ENCODE measurements at places on chromosomes 3 and 15.

- DNase-seq: no peak
Measured at GRCh38 chr3:29454161-29454611, 173.3 kb downstream of the RBMS3 start.

DNA sequence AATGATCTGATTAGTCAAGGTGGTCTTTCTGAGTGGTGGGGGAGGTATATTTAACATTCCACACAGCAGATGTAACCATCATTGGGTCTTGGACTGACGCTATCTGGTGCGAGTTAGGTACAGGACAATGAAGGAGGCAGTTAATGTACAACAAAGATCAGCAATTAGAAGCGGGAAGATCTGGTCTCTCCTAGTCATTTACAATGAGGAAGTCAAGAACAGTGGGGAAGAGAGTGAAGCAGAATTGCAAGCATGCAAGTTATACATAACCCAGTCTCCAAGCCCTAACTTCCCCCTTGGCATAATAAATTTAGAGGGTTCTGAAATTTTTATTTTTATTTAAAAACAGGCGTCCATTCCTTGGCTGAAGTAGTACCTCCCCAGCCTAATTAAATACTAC, 14.1 kb downstream of the GPD1L start:
- DNase-seq: no peak

DNA sequence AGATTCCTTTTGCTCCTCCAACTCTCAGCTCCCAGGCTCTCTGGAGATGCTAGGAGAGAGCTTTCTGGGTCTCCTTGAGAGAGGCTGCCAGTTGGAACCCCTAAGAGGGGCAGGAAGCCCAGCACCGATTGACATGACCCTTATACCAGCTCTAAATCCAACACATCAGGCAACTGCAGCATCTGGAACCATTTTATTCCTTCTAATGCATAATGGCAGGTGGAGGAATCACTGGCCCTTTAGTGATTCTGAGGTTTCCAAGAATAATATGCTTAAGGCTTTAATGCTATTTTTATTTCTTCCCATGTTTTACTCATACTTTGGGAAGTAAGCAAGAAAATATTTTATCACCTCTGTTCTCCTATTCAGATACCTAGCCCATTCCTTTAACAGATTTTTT, 60.3 kb upstream of the TEX264 start:
- DNase-seq: no peak

GRCh38 chr3:51538115-51538458, 432 bp upstream of the RAD54L2 start:
- no peak for DNase-seq

GRCh38 chr3:144314946-144315345, 343.3 kb downstream of the DIPK2A start:
- DNase-seq: no peak

GRCh38 chr3:150912501-150912900, 7.3 kb upstream of the MINDY4B start:
- DNase-seq: no peak

- DNase-seq: no peak
Measured at GRCh38 chr3:123295171-123295900, 93.6 kb downstream of the SEC22A start.

DNA sequence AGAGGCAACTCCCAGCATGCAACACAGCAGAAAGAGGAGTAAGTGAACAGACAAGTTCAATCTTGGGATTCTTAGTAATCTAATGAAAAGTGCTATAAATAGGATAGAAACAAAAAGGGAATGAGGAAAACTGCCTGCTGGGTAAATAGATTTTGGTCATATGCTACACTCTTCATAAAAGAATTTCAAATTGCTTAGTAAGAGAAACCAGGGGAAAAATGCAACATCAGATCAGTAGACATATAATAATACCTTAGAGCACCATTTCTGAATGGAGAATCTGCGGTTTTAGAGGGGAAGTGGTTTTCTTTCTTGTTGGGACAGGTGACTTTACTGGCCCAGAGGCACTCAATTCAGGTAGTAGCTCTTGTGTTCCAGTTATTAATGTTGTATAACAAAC, 13.4 kb upstream of the TBC1D5 start:
- no peak for DNase-seq

- no peak for DNase-seq
Measured at GRCh38 chr3:161854232-161854771, 357.7 kb downstream of the OTOL1 start.

DNA sequence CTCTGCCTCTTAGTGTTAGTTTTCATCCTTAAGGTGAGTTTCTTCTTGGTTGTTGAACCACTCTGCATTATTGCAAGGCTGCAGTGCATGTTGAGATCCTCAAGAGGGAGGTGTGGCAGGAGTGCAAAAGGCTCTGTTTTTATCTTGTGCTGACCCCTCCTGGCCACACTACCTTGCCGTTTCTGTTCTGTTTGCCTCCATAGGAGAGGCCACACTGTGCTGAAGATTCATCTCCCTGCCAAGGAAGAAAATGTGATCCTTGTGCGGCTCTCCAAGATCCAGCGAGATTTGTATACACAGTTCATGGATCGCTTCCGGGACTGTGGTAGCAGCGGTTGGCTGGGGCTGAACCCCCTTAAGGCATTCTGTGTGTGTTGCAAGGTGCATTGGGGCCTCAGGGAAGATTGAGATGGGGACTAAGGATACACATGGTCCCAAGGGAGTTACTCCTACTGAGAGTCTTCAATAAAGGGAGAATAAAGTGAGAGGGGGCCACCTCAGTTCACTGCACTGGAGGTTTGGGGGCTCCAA, 33.0 kb upstream of the TEX264 start:
- DNase-seq: no peak

DNA sequence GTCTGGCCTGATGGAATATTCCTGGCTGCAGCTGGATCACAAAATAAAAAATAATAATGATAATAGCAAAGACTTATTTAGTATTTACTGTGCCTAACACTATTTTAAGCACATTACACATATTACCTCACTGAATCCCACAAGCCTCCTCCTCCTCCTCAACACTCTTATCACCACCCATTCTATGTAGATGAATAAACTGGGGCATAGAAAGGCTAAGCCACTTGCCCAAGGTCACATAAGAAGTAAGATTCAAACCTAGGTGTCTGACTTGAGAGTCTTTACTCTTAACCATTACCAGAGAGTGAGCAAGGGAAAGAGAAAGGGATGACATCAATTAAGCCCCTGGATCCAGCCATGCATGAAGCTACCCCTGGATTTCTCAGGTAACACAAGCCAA, 493.1 kb downstream of the SHQ1 start:
- no peak for DNase-seq

GRCh38 chr3:62950210-62950609, 75.0 kb upstream of the CADPS start:
- no peak for DNase-seq

GRCh38 chr3:12178091-12178820, 19.5 kb upstream of the TIMP4 start:
- DNase-seq: peak; percentile 68

DNA sequence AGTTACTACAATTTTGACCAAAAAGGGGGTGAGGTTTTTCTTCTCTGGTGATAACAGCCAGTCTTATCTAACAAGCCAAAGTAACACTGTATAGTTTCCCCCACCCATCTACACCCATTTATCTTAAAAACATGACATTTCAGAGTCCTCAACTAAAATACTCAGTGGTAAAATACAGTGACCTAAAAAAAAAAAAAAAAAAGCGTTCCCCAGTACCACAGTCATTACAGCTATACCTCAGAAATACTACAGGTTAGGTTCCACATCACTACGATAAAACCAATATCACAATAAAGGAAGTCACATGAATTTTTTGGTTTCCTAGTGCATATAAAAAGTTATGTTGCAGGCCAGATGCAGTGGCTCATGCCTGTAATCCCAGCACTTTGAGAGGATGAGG, 13.8 kb downstream of the DENND4A start:
- no peak for DNase-seq

- DNase-seq: no peak
Measured at GRCh38 chr3:160135851-160136250, 89.4 kb upstream of the C3orf80 start.

DNA sequence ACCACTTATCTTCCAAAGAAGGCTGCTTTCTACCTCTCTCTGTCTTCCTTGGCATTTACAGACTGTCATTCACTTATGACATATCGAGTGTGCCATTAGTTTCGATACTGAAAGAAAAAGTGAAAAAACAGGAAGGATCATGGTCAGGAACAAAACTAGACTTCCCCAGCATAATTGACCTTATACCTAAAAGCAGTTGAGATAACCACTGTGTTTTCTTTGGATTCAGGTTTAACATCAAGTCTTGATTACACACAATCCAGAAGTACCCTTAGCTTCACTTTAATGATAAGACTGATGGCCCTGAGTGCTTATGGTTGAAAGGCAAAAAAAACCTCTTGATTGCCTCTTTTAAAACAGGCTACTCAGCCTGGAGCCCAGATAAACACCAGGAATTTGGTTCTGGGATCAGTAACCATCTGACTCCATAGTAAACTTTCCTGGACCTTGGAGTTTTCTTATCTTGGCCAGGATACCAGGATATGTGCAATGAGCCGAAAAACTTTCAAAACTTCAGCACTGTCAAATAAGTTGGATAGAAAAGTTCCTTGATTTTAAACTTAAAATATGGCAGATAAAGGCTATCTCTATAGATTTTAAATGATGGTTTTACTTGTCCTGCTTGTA, 5.0 kb upstream of the UACA start:
- no peak for DNase-seq

DNA sequence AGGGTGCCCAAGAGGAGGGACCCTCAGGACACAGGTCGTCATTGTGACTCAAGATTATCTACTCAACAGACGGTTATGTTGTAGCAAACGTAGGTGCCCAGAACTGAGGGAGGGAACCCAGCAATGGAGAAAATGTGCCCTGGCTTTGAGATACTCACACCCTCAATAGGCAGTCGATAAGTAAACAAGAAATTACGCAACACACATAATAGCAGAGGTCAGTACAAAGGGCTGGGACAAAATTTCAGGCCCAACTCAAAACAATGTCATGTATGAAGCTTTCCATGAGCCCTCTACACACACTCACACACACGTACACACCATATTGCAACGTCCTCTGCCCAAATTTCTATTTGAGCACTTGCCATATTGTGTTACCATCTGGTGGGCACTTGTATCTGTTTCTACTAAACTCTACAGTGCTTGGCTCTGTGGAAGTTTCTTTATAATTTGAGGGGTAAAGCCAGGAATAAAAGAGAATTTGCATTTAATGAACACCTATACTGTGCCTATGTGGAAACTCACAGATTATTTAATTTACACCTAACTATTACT, 114.6 kb upstream of the TRIM42 start:
- no peak for DNase-seq

DNA sequence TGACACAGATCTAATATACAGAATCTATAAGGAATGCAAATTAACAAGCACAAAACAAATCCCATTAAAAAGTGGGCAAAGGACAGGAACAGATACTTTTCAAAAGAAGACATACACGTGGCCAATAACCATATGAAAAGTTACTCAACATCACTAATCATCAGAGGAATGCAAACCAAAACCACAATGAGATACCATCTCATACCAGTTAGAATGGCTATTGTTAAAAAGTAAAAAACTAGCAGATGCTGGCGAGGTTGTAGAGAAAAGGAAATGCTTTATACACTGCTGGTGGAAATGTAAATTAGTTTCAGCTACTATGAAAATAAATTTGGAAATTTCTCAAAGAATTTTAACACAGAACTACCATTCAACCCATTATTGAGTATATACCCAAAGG, 50.7 kb downstream of the ADAMTS17 start:
- no peak for DNase-seq

DNA sequence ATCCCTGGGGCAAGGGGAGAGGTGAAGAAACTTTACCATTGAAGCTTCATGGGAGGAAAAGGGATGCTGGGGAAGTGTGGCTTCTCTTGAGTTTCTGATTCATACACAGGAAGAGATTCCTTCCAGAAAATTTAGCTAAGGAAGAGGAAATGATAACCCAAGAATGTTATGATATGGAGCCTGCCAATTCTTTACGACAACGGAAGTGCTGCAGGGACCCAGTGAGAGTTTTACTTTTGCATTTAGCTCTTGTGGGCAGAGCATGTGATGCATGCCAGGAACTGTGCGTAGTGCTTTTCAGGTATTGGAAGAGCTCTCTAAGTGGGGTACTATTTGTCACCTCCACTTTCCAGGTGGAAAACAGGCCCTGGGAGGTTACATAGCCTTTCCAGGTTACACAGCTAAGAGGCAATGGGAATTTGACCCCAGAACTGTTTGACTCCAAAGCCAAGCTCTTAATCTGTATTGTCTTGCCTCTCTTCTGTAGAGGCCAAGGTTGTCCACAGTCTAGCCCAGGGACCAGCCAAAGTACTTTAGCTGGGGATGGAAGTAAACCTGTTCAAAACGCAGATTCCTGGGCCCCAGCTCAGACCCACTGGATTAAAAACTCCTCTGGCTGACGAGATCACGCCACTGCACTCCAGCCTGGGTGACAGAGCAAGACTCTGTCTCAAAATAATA, 23.0 kb downstream of the CMTM7 start:
- no peak for DNase-seq

- DNase-seq: no peak
Measured at GRCh38 chr15:85100186-85100937, 118.7 kb downstream of the PDE8A start.

- no peak for DNase-seq
Measured at GRCh38 chr3:44427683-44428082, 49.8 kb downstream of the ZNF445 start.

- DNase-seq: no peak
Measured at GRCh38 chr15:54803987-54804386, 392.8 kb downstream of the RSL24D1 start.

- no peak for DNase-seq
Measured at GRCh38 chr3:152703245-152703890, 131.6 kb upstream of the P2RY1 start.

DNA sequence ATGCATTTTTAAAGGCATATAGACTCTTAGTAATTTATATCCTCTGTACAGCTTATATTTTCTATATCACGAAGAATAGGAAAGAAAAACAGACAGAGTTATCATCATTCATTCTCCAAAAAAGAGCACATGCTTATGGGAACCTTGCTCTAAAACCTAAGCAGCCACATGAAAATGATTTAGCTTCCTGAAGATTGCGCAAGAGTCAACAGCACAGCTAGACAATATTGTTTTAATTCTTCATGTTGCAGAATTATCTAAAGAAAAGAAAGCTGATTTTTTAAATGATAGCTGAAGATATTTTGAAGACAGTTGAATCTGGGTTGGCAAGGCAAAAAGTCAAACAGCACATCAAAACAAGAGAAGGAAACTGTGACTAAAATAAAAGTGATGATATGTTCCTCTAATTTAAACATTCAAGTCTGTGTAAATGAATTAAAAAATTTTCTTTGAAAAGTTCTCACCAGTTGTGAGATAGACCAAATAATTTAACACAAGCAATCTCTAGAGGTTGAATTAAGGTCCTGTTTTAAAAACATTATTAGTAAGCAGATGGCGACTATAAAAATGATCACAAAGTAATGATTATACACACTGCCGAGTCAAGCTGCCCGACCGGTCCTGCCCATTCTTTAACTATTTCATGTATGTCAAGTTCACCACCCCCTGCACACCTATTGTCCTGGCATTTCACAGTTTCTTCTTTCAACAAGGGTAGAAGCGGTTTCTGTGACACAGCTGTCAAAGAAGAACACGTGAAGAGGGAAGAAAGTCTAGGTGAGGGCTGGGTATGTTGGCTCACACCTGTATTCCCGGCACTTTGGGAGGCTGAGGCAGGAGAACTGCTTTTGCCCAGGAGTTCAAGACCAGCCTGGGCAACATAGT, 74.2 kb upstream of the BHLHE40 start:
- DNase-seq: no peak

Data from Right ventricle myocardium inferior (tissue), 1 donor.